ENCODE measurements at places on chromosomes 4 and X.

- DNase-seq: no peak
These were observed 707.8 kb downstream of the STIM2 start for GRCh38 chr4:27568236-27568951.

DNA sequence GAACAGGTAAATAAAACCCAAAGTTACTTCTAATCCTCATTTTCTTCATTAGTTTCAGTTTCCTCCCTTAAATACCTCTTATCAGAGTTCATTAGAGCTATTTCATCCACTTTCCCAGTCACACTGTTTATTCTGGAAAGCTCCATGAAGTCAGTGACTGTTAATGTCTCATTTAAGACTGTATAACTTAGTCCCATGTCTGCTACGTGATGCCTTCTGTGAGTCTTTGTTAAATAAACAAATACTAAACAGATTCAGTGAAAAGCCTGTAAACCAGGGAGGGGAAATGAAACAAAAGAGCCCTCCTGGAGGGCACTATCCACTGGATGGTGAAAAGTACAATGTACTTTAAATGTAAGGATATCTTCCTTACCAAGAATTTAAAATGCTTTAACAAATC lies 24.7 kb downstream of the ACE2 start:
- no peak for DNase-seq

DNA sequence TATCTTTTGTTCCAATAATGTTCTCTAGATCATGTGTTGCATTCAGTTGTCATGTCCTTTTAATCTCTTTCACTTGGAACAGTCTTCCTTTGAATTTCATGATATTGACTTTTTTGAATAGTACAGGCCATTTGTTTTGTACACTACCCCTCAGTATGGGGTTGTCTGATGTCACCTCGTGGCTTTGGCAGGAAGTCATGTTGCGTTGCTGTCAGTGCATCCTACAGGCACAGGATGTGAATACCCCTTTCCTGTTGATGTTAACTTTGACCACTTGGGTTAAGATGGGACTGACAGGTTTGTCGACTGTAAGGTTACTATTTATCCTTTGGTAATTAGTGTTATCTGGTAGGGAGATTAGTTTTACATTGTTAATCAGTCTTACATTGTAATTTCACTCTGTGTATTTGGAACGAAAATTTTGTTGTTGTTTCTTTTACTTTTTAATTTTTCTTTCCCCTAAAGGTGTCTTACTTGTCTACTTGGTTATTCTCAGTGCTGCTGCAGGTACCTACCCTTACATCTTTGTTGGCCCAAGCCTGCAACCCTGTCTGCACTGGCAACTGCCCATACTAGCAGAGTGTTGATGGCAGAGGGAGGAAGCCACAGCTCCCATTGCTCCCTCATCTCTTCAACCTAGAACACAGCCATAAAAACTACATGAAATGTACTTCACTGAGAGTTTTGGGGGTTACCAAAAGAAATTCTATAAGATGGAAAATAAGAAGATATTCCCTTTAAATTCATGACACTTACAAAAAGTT lies 14.7 kb upstream of the ATP8A1 start:
- DNase-seq: no peak

DNA sequence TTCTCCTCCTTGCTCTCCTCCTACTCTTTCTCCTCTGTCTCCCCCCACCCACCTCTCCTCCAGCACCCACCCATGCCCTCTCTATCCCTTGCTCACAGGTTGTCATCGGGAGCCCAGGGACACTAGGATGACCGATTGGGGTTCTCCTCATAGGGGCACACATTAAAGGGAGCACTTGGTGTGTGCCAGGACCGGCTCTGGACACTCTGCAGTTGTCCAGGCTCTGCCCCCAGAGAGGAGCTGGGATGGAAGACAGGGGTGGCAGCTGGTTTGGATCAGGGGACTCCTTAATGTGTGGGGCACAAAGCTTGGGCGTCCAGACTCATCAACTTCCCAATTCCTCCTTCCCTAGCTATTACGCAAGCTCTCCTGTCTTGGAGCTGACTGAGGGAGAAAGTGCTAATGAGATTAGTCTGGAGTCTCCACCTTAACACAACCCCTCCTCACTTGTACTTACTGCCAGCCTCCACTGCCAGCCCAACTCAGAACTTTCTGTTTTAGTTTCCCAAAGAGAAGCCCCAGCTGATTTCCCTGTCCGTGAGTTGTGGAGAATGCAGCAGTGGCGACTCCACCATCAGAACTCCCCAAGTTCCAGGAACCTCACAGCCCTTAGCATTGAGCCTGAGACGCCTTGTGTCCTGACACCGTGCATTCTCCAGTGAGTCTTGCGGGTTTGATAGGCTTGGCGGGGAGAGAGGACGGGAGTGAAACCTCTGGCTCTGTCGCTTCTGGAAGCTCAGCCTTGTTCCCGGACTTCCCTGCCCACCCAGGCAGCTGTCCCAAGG lies 52.2 kb downstream of the CXorf49B start:
- no peak for DNase-seq

GRCh38 chr4:48035952-48036351 lies 19.4 kb downstream of the NIPAL1 start:
- no peak for DNase-seq

- DNase-seq: no peak
These were observed 171.2 kb downstream of the PPP3CA start for GRCh38 chr4:101175896-101176676.

DNA sequence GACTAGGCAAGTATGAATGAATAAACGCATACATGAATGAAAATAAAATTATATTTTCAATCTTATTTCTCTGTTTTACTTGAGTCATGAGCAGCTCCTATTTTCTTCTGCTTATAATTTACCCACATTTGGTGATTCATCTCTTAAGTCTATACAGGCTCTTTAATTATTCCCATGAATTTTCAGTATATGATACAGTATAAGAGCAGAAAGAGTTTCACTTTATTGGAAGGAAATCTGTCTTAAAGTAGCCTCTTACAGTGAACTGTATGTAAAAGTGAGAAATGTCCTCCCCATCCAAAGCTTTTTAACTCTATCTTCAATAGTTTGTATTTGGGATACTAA lies 50.8 kb downstream of the TMEM165 start:
- DNase-seq: no peak

GRCh38 chr4:34644579-34645115 lies 1599.7 kb downstream of the ARAP2 start:
- DNase-seq: no peak

DNA sequence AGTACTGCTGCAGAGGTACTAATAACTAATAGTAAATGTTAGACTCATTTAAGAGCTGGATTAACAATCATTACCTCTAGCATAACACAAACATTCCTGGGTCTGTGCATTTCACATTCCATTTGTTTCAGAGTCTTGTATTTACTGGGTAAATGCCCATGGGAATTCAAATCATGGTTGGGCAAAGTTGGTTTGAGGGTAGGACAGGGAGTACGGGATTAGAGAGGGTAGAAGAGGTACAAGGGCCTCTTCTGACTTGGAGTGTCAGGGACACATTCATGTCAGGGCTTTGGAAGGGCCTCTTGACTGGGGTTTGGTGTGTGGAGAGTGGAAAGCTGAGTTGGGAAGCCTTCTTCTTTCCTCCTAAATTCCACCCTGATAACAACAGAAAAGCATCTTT lies 65.9 kb downstream of the WWC2 start:
- DNase-seq: no peak

GRCh38 chrX:65241059-65241721 lies 264.9 kb upstream of the ZC4H2 start:
- no peak for DNase-seq

DNA sequence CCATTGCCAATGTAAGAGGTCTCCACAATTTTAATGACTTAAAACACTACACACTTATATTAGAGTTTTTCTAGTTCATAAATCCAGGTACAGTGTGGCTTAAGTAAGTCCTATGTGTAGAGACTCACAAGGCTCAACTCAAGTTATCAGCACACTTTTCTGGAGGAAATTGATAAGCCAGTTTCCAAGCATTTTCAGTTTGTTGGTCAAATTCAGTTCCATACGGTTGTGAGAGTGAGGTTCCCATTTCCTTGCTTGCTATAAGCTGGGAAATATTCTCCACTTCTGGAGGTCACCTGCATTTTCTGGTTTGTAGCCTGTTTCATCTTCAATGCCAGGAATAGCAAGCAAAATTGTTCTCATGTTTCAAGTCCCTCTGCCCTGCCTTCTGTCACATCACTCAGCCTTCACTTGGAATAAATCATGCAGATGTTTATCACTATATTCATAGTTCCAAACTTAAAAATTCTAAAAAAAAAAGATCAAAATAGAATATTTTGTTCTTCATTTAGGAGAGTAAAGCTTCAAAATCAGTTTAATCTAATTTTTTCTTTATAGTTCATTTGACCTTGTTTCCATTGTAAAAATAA lies 1137.5 kb upstream of the INTU start:
- no peak for DNase-seq

DNA sequence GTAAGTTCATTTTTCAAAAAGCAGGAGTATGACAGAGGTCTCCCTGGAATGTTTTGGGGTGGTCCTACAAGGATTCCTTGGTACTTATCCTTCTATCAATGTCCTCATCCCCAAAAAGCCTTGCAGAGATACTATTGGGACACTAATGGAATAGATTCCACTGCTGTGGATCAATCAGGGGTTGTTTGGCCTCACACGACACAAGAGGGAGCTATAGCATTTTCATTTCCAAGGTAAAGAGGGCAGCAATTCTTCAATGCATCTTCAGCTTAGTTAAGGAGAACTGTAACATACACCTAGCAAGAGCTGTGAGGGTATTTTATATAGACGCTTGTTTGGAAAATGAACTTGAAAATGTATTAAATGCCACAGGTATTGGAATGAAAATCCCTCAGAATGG lies 50.9 kb downstream of the USP26 start:
- no peak for DNase-seq

All from GM20000 (cell line).